ENCODE measurements at places on chromosomes 16 and 17.

- no peak for DNase-seq
Observed at GRCh38 chr17:50177476-50177875, 11.7 kb downstream of the SGCA start.

- DNase-seq: no peak
Observed at GRCh38 chr17:3754066-3754457, 30.4 kb downstream of the HASPIN start.

DNA sequence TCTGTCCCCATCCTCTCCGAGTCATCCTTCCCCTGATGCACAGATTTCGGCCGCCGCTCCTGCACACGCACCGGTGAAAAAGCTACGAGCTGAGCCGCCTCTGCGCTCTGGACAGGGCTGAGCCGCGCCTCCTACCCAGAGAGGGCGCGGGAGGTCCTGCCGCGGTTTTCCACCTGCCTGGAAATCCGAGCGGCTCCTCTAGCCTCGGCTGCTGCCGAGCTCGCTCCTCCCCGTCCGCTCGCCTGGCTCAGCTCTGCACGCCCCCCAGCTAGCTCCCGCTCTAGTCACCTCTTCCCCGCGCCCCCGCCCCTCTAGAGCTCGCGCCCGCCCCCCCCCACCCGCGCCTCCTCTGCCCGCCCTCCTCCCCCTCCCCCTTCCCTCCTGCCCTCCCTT is 198 bp upstream of the SHISA9 start:
- no peak for DNase-seq

- no peak for DNase-seq
Observed at GRCh38 chr17:1880851-1881630, 51.2 kb downstream of the RPA1 start.

GRCh38 chr17:39576187-39576586 is 31.5 kb downstream of the NEUROD2 start:
- DNase-seq: no peak

- no peak for DNase-seq
Observed at GRCh38 chr17:74646231-74646630, 22.7 kb upstream of the CD300E start.

DNA sequence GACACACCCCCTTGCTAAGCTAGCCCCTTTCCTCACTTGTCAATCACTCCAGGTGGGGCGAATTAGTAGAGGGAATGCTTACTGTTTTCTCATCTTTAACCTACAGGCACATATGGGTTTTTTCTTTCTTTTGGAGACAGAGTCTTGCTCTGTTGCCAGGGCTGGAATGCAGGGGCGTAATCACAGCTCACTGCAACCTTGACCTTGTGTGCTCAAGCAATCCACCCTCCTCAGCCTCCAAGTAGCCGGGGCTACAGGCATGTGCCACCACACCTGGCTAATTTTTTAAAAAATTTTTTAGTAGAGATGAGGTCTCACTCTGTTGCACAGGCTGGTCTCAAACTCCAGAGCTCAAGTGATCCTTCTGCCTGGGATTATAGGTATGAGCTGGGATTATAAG is 38.7 kb upstream of the RHBDL3 start:
- DNase-seq: no peak

- no peak for DNase-seq
Observed at GRCh38 chr17:81179220-81179619, 13.2 kb upstream of the AATK start.

GRCh38 chr17:74455025-74455545 is 11.3 kb upstream of the CD300A start:
- DNase-seq: no peak

- no peak for DNase-seq
Observed at GRCh38 chr17:48749621-48750553, 21.3 kb upstream of the HOXB13 start.

- no peak for DNase-seq
Observed at GRCh38 chr17:31750578-31750977, 108.5 kb downstream of the COPRS start.

GRCh38 chr17:80704381-80704819 is 159.8 kb downstream of the RPTOR start:
- no peak for DNase-seq

GRCh38 chr16:56662357-56663354 is 4.9 kb downstream of the MT1F start:
- peak; percentile 68 for DNase-seq
